HCT116 (cell line): ENCODE measurements at places on chromosomes 13 and 19.

DNA sequence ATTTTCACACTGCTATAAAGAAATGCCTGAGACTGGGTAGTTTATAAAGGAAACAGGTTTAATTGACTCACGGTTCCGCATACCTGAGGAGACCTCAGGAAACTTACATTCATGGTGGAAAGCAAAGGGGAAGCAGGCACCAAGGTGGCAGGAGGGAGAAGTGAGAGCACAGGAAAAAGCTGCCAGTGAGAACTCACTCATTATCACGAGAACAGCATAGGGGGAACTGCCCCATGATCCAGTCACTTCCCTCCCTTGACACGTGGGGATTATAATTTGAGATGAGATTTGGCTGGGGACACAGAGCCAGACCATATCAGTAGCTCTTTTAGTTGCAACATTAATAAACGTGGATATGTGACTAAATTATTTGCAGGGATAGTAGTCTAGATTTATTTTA lies 4.3 kb upstream of the KCTD4 start:
- DNase-seq: no peak

- no peak for DNase-seq
Measured at GRCh38 chr19:57110592-57111328, 9.0 kb upstream of the USP29 start.

DNA sequence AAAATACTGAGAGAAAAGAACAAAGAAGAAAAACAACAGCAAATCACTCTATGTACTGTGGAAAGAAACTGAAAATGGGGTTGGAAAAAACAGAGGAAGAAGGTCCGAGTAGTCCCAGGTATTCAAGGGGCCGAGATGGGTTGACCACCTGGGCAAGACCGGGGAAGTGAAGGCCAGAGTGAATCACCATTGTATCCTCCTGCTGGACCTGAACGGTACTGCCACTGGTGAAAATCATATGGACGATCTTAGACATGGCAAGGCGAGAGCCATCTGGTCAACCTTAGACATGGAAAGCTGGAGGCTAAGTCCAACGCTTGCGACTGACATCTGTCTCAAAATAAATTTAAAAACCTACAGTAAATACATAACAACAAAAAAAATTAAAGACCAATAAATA lies 44.4 kb upstream of the ZNF91 start:
- DNase-seq: no peak

DNA sequence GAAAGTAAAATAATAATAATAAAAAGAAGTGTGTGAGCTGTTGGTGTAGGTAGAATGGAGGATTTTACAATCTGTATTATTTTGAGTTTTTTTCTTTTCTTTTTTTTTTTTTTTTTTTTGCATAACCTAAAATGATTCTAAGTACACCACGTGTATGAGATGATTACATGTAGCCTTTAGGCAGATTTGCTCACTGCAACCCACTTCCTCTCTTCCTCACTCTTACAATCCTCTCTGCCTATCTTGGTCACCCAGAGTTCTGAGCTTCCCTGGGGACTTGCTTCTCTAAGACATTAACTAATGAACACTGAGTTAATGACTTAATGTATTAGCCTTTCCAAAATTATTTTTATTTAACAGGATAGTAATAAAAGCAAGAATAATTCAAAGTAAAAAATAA lies 1169.6 kb downstream of the EFNB2 start:
- no peak for DNase-seq

- no peak for DNase-seq
Measured at GRCh38 chr19:39199025-39199424, 2.3 kb downstream of the NCCRP1 start.

GRCh38 chr19:16026131-16026530 lies 50.2 kb upstream of the TPM4 start:
- DNase-seq: no peak
